ENCODE measurements at places on chromosomes 6 and 20.

DNA sequence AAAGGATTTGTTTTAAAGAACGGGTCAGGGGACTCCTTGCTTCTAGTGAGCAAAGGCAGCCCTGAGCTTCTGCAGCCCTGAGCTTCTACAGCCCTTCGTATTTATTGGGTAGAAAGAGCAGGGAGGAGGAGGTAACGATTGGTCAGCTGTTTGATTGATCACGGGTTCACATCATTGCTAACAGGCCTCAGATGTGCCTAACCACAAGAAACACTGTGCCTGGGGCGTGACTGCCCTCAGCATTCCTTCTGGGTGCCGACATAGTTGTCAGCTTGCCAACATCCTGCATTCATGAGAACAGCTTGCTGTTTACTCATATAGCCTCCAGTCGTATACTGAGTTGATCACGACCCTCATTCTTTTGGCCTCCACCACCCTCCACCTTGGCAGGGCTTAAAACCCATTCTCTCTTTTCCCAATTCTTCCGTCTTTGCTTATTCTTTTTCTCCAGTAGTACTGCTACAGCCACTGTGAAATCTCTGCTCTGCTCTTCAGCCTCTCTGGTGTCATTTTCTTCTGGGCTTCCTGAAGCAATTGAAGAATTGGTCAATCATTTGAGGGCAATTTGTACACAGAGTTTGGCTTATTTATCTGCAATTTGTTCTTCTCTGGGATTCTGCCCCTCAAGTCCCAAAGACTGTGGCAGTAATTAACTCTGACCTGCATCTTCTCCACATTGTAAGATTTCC lies 25.4 kb upstream of the NOP56 start:
- no peak for DNase-seq

DNA sequence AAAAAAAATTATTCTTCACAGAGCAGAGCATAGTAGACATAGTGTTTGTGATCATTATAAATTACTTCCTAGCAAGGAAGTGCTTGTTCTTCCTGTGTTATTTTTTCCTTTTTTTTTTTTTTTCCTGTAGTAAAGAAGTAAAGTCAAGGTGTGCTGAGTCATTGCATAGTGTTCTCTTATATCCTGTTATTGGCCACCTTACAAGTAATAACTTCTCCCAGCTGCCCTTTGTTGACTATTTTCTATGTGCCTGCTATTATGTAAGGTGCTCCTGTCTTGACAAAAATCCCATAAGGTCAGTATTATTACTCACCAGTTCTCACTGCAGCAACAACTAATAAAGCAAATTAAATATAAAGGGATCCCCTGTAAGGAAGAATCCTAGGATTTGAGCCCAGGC lies 195.3 kb downstream of the GJA1 start:
- no peak for DNase-seq

- DNase-seq, result no peak
These were observed 60.8 kb downstream of the TGM2 start for GRCh38 chr20:38104285-38104684.

- DNase-seq, result no peak
These were observed 423.7 kb upstream of the MARCKS start for GRCh38 chr6:113433335-113433991.

DNA sequence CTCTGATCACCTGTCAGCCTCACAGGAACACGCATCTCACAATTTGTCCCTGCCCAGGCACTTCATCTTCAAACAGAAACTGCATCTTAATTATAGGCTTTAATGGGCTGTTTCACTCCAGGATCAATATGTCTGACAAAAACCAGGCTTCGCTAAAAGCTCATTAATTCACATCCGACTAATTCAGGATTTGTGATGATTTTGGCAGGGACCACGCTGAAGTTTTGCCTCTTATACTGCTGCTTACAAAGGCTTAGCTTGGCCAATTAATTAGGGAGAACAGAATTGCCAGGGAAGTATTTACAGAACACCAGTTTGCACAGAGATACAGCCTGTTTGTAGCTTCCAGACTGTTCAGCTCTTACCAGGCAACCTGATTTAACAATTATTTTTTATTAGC lies 541.0 kb upstream of the SPTLC3 start:
- no peak for DNase-seq

- no peak for DNase-seq
These were observed 64.7 kb downstream of the KCNS1 start for GRCh38 chr20:45036044-45036755.

GRCh38 chr6:134830940-134831339 lies 119.0 kb downstream of the ALDH8A1 start:
- DNase-seq, result no peak

DNA sequence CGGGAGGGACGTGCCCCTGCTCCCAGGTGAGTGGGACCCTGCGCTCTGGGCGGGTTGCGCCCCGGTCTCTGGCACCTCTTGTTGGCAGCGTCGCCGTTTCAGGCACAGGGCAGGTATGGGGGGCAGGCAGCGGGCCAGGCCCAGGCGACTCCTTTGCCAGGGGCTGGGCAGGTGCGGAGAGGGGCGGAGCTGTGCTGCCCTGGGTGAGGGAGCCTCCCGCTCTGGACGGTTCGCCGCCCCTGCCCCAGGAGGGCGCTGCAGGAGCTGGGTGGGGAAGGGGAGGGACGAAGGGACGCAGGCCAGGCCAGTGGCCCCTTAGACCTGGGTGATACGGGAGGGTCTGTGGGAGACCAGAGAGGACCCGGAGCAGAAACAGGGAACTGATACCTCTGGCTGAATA lies 663.9 kb upstream of the DEFB115 start:
- no peak for DNase-seq

DNA sequence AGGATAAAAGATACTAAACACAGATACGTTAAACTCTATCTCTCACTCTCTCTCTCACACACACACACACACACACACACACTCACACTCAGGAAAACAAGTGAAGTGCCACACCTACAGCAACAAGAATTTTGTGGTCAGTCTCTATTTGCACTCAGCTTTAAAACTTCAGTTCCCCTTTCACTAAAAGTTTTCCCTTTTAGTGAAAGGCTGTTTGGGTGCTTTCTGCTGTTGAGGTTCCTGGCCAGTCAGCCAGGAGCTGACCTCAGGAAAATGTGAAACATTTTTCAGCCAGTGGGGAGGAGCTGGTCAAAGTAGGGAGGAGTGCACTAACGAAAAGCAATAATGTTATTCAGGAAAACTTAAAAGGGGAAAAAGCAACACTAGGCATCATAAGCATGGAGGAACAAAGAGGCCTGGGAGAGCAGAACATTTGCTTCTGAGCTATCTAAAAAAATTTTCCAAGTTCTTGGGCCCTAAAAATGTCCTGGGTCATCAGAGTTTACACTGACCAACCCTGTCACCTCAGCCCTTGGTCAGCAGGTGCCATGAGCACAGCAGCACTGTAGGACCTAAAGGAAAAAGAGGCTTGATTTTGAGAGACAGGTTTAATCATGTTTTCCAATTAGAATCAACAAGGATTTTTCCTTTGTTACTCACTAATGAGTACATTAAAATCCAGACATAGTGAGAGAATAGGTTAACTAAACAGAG lies 30.7 kb upstream of the NT5E start:
- DNase-seq, result no peak

- DNase-seq, result no peak
These were observed 31.1 kb downstream of the CDKAL1 start for GRCh38 chr6:20565342-20565741.

DNA sequence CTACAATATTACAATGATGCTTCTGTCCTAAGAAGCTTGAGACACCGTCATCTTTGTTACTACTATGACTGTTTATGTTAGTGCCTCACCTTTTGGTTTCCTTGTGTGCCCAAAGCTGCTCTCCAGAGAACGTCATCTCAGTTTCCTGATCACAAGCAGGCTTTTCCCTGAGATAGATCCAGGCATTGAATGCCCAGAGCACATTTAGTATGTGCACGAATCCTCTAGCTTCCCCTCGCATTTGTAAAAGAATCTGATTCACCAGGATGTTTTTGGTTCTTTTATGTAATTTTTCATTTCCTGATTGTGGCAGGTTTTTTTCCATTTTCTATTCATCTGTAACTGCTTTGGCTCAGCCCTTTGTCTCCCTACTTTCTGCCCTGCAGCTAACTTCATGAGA lies 100.2 kb upstream of the TMEM181 start:
- DNase-seq, result no peak

DNA sequence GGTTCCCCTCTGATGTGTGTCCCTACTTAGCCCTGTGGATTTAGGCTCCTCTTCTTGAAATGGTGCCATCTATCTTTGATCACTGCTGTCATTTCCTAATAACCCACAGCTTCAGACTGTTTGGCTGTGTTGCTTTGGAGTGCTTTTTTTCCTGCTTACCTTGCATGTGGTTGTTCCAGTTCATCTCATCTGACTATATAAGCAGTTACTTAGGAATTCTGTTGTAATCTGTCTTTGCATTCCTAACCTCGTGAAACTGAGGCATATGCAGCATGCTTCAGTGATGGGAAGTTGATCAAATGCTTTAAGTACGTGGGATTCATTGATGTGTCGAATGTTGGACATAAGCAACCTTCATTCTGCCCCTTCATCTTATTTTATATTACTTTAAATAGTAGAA lies 115.8 kb upstream of the FLRT3 start:
- DNase-seq, result no peak

GRCh38 chr6:33877982-33878535 lies 74.3 kb upstream of the MLN start:
- DNase-seq, result no peak

DNA sequence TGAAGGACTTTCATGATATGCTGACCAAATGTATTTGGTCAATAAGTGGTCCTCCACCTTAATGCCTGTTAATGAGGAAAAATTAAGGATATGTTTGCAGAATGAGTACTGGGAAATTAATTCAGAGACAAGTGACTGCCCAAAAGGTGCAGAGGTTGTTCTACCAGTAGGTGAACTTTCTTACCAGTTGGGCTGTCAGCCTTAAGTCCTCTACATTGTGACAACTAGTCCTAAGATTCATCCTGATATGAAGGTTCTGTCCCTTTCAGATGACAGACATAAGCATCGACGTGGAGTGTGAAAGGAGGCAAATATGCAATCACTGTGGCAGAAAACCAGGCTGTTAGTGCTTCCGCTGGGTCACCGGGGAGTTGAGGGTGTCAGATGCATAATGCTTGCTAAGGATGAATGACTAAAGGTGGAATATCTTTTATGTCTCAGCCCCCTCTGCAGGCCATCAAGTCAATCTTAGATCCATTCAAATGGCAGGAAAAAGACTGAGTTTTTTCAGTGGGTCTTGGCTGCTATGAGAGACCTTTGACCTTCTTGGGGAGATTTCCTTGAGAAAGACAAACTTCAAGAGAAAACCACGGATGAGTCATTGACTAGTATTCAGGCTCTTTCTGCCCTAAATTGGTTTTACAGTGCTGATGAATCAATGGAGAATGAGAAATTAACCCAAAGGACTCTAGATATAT lies 226.0 kb downstream of the TPBG start:
- no peak for DNase-seq

GRCh38 chr6:43828711-43829110 lies 58.7 kb downstream of the VEGFA start:
- no peak for DNase-seq

GRCh38 chr20:11780765-11781369 lies 136.8 kb upstream of the BTBD3 start:
- no peak for DNase-seq

- DNase-seq, result no peak
These were observed 274.9 kb downstream of the UTRN start for GRCh38 chr6:144559865-144560593.

GRCh38 chr6:107319906-107320530 lies 139.3 kb downstream of the PDSS2 start:
- no peak for DNase-seq

DNA sequence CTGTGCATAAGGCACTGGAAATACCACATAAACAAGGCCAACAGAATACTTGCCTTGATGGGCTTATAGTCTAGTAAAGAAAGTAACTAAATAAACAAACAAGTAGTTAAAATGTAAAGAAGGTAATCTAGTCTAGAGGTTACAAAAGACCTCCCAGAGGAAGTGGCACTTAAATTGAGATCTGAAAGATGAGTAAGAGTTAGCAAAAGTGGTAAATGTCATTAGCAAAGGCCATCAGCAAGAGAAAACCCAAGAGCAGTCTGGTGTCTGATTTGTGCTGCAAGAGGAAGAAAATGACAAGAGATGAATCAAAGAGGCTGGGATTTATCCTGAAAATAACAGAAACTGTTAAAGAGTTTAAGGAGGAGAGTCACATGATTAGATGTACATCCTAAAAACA lies 96.6 kb upstream of the SMLR1 start:
- DNase-seq, result no peak

DNA sequence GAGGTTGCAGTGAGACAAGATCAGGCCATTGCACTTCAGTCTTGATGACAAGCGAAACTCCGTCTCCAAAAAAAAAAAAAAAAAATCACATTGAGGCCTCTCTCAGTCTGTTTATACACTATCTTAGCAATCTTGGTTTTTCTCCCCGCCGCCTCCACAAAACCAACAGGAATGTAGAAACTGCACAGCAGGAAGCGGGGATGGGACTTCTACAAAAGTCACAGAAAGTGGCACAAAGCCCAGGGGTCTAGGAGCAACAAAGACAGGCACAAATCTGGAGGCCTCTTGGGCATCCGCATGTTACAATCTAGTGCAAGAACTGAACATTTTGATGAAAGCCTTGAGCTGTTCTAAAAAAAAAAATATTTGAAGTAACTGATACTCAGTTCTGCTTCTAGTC lies 48.6 kb downstream of the KDM1B start:
- DNase-seq, result no peak

DNA sequence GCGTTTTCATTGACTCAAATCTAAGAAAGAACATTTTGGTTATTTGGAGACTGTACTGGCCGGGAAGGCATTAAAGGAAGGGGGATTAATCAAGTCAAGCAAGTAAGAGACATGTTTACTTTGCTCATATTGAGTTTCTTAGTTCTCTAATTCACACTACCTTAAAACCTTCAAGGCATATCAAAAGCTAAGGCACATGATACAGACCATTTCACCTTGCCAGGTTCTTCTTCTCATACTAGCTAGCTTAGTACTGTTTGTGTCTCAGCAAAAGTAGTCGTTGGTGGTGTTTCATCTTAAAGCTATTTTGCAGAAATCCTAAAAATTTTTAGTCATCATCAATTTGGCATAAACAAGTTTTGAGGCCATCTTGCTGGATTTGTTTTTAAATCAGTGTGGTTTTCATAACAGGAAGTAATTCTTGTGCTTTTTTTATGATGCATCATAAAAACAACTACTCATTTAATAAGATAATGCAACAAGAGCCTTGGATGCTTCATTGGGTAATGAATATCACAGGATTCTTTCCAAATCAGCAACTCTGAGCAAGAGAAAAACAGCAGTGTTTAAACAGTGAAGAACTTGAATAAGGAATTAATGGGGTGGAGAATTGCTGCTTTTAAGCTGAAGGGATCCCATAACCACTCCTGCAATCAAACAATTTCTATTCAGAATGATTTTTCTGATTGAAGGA lies 425.3 kb downstream of the EPM2A start:
- DNase-seq, result no peak

- DNase-seq, result no peak
These were observed 45.7 kb downstream of the HBS1L start for GRCh38 chr6:135008941-135009290.

- DNase-seq, result no peak
These were observed 35.9 kb upstream of the NXT1 start for GRCh38 chr20:23314699-23315098.

- DNase-seq, result no peak
These were observed 96.6 kb upstream of the INSM1 start for GRCh38 chr20:20271271-20271670.

- DNase-seq, result no peak
These were observed 920.0 kb downstream of the TFAP2A start for GRCh38 chr6:9494864-9495263.

Measured in left forelimb (tissue), 1 donor.